Activated CD8-positive, alpha-beta memory T cell treated with anti-CD3 and anti-CD28 coated beads for 1 hour (primary cell): ENCODE measurements at places on chromosomes 6 and 20.

DNA sequence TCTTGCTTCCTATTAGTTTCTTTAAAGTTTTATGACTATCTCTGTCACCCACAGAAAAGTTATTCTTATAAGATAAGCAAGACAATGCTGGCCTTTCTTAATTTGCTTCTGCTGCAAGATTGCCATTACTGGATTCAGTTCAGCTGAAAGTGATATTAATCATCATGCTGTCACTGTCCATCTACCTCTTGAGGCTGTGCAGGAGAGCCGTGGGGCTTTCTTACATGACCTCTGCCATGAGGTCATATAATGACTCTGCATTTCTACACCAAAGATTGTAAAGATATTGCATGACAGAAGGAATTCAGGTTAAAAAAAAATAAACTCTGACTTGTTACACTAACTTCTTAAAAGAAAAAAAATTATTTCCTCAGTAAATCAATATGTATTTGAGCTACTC lies 106.9 kb downstream of the TRDN start:
- DNase-seq, result no peak

DNA sequence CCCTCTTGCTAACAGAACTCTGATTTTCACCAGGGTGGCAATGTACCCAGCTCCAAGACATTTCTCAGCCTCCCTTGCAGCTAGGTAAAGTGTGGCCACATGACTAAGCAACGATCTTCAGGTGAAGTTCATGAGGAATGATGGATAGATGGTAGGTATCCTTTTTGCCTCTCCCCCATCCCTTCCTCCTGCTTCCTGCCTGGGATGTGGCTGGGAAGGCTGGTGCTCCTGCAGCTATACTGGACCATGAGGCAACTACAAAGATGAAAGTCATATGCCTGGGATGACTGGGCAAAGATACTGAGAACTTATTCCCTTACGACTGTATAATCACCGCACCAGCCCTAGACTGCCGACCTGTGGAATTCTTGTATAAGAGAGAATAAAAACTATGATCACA lies 13.4 kb downstream of the ZNF335 start:
- DNase-seq, result no peak

GRCh38 chr6:7803214-7803613 lies 77.3 kb downstream of the BMP6 start:
- DNase-seq, result no peak

GRCh38 chr6:16305788-16306187 lies 67.4 kb downstream of the GMPR start:
- no peak for DNase-seq

DNA sequence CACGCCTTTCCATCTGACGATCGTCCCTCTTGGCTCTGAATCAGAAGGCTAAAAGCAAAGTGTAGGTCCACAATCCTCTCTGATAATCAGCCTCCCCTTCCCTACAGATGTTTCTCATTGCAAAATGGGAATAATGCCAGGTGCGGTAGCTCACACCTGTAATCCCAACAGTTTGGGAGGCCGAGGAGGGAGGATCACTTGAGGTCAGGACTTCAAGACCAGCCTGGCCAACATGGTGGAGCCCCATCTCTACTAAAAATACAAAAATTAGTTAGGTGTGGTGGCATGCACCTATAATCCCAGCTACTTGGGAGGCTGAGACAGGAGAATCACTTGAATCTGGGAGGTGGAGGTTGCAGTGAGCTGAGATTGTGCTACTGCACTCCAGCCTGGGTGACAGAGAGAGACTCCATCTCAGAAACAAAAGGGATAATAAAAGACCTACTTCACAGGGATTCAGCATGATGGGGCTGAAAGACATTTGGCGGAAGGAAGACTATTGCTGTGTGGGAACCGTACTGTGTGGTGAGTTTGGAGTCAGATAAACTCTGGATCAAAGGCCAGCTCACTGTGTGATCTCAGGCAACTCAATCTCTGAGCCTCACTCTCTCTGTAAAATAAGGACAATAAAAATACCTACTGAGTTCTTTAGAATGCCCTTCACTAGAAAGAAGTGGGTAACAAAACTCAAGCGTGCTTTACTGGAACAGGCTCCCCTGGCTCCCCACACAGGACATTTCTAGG lies 15.9 kb upstream of the SLC9A8 start:
- DNase-seq, result no peak

- DNase-seq, result no peak
These were observed 81.6 kb downstream of the KCNB1 start for GRCh38 chr20:49400904-49401303.

DNA sequence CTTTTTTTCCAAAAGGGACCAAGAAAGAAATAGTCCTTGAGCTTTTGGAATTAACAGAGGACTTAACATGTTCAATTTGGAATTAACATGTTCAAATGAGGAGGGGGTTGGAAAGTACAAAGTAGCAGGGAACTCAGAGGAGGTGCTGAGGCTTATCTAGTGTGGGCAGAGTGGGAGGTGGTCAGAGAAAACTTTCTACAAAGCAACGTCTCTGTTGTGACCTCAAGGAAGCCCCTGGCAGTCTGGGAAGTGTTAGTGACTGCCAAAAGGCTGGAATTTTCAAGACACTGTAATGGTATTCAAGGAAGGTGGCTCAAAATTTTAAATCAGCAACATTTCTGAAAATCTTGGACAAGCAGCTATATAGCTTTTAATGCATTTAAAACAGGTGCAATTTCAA lies 7.3 kb downstream of the ECI2 start:
- no peak for DNase-seq

DNA sequence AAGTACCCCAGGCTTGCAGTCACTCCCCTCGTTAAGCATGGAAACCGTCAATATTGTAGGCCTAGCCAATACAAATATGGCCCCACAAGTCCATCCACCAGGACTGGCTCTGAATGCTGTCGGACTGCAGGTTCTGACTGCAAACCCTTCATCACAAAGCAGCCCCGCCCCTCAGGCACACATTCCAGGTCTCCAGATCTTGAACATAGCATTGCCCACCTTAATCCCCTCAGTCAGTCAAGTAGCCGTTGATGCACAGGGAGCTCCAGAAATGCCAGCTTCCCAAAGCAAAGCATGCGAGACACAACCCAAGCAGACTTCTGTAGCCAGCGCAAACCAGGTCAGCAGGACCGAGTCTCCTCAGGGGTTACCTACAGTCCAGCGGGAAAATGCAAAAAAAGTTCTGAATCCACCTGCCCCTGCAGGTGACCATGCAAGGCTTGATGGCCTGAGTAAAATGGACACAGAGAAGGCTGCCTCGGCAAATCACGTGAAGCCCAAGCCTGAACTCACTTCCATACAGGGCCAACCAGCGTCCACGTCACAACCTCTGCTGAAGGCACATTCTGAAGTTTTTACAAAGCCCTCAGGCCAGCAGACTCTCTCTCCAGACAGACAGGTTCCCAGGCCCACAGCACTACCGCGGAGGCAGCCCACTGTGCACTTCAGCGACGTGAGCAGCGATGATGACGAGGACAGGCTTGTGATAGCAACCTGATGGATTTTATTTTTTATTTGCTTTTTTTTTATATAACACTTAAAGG lies 126.2 kb upstream of the EDN1 start:
- no peak for DNase-seq

DNA sequence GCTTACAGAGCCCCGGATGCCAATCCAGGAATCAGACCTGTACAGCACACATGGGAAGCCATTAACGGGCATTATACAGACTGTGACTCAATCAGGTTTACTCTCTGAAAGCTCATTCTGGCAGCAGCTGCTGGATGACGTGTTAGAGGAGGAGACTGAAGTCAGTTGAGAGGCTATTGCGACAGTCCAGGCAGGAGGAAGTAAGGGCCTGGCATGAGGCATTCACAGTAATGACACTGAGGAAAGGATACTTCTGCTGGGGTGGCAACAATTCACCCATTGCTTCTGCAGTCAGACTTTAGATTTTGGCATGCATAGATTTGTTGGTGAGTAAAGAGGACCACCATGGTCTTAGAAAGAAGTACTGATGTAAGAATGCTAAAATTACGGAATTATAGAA lies 151.0 kb upstream of the HEY2 start:
- DNase-seq, result no peak

DNA sequence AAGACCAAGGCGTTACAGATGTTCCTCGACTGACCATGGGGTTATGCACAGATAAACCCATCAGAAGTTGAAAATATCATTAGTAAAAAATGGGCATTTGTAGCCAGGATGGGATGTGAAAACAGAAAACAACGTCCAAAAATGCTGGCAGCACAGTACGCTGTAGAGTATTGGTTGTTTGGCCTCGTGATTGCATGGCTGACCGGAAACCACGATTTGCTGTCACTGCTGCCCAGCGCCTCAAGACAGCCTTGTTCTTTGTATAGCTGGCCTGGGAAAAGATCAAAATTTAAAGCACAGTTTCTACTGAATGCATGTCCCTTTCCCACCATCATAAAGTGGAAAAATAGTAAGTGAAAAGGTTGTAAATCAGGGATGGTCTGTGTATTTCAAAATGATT lies 41.9 kb downstream of the MTHFD1L start:
- no peak for DNase-seq

DNA sequence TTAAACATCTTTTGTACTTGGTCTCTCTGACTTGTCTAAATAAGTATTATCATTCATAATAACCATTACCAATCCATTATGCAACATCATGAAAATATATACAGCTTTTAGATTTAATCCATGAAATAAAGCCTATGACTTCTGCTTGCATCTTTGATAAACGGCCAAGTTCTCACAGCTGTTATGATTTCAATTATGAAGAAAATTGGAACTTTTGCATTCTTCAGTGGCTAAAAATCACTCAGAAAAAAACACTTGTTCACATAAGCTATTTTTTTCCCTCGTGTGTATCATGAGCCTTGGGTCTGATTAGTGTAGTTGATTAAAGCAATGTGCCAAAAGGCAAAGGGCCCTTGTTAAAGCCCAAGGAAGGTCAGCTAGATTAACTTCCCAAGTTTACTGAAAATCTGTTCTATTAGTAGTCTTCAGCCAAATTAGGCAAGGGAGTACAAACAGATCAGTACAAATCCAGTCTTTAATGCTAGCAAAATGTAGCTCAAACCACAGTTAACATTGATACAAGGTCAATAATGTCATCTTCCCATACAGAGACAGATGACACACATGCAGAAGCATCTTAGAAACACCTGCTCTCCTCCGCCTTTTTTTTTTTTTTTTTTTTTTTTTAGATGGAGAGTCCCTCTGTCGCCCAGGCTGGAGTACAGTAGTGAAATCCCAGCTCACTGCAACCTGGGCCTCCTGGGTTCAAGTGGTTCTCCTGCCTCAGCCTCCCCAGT lies 69.9 kb downstream of the SGK1 start:
- no peak for DNase-seq

GRCh38 chr6:74976026-74976425 lies 229.8 kb downstream of the COL12A1 start:
- no peak for DNase-seq

GRCh38 chr6:115554060-115554459 lies 506.6 kb downstream of the FRK start:
- no peak for DNase-seq

DNA sequence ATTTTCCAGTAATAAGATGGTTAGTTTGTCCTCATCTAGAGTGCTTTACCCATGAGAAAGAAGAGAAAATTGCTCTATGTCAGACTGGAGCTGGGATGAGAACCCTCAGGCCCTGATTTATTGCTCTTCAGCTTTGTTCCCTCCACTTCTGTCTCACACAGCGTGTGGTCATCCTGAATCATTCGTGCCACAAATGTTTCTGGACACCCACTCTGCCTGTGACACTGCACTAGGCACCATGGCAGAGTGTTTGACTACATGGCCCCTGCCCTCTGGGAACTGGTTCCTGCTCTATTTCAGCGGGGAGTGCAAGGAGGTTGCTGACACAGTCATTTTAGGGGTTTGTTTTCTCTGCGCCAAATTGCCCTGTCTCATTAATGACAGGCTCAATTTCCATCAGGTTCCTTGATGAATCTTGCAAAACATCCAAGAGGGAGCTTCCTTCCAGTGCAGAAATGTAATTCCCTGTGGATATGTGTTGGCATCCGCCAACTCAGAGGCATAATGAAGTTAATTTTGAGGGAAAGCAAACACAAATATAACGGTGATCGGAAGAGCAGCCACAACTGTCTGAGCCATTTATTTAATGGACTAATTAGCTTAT lies 207.5 kb downstream of the CLIC5 start:
- no peak for DNase-seq

DNA sequence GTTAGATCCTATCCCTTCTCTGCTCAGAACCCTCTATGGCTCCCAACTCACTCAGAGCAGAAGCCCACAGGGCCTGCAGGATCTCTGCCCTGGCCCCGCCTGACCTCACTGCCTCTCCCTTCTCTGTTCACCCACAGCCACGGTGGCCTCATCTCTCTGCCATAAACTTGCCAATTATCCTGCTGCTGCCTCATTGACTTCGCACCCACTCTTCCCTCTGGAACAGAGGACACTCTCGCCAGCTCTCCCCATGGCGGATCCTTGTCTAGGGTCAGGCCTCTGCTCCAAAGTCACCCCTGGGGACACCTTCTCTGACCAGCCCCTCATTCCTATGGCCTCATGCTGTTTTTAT lies 86.4 kb downstream of the CEBPB start:
- DNase-seq, result no peak

DNA sequence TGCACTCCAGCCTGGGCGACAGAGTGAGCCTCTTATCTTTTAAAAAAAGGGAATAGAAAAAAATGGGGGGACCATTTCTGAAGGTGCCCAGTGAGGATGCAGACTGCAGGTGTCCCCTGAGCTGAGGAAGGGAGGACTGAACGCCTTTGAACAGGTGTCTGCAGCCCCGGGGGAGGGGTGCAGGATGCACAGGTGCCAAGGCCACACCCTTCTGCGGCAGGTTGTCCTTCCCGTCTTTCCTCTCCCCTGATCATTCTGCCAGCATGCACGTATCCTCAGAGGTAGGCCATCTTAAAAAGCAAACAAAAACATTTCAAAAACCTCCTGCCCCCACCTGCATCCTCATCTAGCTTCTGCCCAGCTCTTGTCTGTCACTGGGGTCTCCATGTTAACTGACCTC lies 101.3 kb downstream of the MTHFD1L start:
- DNase-seq, result no peak

- no peak for DNase-seq
These were observed 121.7 kb upstream of the JAG1 start for GRCh38 chr20:10795286-10796026.

DNA sequence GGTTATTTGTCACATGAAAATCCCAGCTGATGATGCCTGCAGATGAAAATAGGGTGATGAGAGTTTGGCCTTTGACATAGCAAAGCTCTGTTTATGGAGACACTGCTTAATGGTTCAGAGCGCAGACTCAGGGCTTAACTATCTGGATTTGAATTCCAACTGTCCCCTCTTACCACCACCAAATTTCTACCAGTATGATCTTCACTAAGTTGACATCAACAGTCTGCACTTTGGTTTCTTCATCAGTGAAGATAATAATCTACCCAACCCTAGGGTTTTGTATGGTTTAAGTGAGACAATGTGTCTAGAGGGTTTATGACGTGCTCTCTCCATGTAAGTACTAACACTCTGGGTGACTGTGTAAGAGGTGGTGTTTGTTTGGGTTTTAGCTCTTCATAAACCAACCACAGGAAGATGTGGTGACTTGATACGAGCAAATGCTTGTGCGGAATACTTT lies 151.4 kb upstream of the TNFAIP3 start:
- DNase-seq, result no peak
